Naive thymus-derived CD4-positive, alpha-beta T cell (primary cell): ENCODE measurements at places on chromosomes 3 and 15. TPM values are rescaled to one million over a fixed set of nuclear protein-coding genes. Genes with fewer than 3 reads are reported as not detected.

DNA sequence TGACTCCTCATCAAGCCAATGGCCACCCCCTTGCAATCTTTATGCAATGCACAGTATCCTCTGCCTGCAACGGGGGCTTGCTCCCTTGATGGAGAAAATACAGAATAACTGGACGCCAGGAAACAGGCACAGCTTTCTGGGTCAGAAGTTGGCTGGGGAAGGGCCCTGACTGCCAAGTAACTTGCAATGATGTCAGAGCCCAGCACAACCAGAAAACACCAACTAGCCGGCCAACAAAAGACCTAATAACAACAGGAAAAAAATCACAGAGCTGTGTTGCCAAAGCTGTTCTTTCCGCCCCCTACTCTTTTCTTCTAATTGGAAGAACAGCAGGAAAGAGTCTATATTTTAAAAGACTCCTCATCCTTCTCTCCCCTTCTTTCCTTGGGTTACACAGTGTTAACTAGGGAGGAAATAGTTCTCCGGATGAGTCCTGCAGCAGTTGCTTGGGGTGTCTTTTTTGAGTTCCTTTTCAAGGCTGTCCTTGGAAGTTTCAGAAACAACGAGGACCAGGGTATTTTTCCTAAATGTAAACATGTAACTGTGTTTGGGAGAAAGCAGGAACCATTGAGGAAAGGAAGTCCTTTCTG is 1.4 kb upstream of the SEMA6D start:
- no peak overlapping the region for H3K4me3 ChIP-seq
- no peak for DNase-seq
- no peaks in the 10 kb centered on the region for H3K4me1 ChIP-seq
- no peaks in the 10 kb centered on the region for H3K36me3 ChIP-seq
- H3K27ac ChIP-seq, result no peak overlapping the region

DNA sequence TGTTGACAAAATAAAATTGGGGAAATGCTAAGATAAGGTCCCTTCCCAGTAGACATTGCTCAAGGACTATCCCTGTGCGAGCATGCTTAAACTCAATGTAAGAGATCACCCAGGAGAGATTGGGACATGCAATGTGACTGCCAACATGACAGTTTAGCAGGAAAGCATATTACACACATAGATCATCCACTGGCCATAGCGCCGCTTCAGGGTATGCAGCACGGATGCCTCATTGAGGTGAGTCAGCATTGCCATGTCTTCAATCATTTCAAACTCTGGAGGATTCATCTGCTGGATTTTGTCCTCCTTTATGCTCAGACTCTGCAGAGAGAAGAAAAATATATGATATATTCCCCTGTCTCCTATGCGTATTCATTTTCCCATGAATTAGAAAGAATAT is 8.9 kb downstream of the MYH15 start:
- no peaks in the 10 kb centered on the region for H3K36me3 ChIP-seq
- no peak for DNase-seq
- H3K4me1 ChIP-seq, result no peaks in the 10 kb centered on the region
- no peaks in the 10 kb centered on the region for H3K27me3 ChIP-seq
- no peak overlapping the region for H3K4me3 ChIP-seq

MEX3B gene
- 1.1 TPM for total RNA-seq

- H3K4me3 ChIP-seq, result no peak overlapping the region
- no peaks in the 10 kb centered on the region for H3K4me1 ChIP-seq
- DNase-seq, result no peak
- H3K27me3 ChIP-seq, result no peaks in the 10 kb centered on the region
These were observed 78.5 kb downstream of the CHCHD6 start for GRCh38 chr3:126782536-126782935.

- no peak overlapping the region for H3K4me3 ChIP-seq
- H3K27ac ChIP-seq, result no peak overlapping the region
- no peak for DNase-seq
- H3K27me3 ChIP-seq, result no peaks in the 10 kb centered on the region
- no peaks in the 10 kb centered on the region for H3K4me1 ChIP-seq
These were observed 285.4 kb upstream of the AZI2 start for GRCh38 chr3:28634019-28634418.

DNA sequence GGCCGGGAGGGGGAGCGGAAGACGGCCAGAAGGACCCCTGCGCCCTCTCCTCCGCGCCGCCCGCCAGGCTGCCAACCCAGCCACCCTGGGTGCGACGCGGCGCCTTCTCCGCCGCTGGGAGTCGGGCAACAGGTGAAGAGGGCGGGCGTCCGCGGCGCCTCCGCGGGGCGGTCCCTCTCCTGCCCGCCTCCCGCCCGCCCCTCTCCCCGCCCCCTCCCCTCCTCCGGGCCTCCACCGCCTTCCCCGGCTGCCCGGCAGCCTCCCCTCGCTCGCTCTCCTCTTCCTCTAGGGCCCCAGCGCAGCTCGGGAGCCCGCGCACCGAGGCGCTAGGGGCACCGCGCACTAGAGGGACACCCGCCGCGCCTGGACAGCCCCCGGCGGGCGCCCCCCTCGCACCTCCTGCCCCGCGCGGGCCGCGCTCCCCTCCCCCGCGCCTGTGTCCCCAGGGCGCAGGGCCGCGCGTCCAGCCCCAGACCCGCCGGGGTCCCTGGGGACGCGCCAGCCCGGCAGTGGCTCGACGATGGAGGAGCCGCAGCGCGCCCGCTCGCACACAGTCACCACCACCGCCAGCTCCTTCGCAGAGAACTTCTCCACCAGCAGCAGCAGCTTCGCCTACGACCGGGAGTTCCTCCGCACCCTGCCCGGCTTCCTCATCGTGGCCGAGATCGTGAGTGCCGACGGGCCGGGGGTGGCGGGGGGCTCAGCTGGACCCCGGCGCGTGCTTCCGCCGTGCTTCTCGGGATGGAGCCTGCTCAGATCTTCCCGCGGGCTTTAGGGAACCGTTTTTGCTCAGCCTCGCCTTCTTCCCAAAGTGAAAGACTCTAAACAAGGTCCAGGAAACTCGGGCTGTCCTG is at the start of gene CMTM8:
Gene CMTM8, plus strand, starts transcription at position 228 of the 854 bp plus-strand sequence. Its CDS starts 293 bp downstream, at position 521.
- H3K27ac ChIP-seq, result peak within 1 kb of the TSS; percentile 64
- peak within 1 kb of the TSS; percentile 81 for H3K4me3 ChIP-seq
- H3K36me3 ChIP-seq, result no peaks in the 10 kb centered on the region
- DNase-seq, result peak; percentile 58

GRCh38 chr15:45121706-45122417 is 7.7 kb downstream of the DUOXA2 start:
- no peak for DNase-seq
- H3K4me3 ChIP-seq, result no peak overlapping the region
- H3K4me1 ChIP-seq, result no peaks in the 10 kb centered on the region
- no peaks in the 10 kb centered on the region for H3K36me3 ChIP-seq
- no peak overlapping the region for H3K27ac ChIP-seq
- H3K27me3 ChIP-seq, result no peaks in the 10 kb centered on the region

DNA sequence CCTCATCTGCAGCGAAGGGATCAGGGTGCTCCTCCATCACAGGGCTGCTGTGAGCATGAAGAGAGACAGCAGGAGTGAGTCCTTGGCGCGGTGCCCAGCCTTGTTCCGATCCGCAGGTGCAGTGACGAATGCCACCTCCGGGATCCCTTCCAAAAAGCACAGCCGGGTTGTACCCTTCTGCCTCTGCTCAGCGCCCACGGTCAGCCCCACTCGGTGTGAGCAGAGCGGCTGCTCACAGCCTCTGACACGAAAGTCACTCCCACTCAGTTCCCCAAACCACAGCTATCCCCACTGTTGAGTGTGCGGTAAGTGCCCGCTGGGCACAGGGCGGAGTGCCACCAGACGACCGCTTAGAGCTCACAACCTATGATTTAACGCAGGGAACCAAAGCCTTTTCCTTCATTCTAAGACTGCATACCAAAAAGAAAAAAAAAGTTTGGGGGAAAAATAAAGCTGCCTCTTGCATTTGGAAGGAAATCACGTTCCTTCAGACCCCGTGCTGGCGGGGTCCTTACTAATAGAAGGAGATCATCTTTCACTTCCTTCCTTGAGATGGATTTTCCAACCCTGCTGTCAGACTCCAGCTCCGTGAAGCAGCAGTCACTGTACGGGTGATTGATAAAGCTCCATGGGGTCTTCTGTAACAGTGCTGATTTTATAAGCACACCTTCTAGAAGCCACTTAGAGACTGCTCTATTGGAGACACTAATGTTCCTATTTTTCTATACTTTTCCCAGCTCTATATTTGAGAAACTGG is 34.7 kb upstream of the TUBGCP5 start:
- no peaks in the 10 kb centered on the region for H3K4me1 ChIP-seq
- no peaks in the 10 kb centered on the region for H3K36me3 ChIP-seq
- H3K4me3 ChIP-seq, result no peak overlapping the region

DNA sequence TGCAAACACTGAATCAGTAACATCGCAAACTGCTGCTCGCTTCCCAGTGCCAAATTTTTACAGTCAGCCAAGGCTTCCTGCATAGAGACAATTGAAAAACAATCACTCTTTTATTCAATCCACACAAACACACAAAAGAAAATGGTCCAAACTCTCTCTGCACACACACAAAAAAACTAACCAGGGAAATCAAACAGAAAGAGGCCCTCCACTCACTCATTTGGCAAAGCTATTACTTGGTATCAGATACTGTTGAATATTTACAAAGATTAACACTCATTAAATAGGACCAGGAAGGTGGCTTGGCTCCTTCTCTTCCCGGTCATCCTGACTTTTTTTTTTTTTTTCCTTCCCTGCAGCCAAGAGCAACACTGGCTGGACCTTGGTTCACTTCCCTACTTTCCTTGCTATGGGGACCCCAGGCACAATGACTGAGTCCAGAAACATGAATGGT is 62.4 kb upstream of the SPATA12 start:
- no peaks in the 10 kb centered on the region for H3K4me1 ChIP-seq
- H3K36me3 ChIP-seq, result no peaks in the 10 kb centered on the region
- no peaks in the 10 kb centered on the region for H3K27me3 ChIP-seq

DNA sequence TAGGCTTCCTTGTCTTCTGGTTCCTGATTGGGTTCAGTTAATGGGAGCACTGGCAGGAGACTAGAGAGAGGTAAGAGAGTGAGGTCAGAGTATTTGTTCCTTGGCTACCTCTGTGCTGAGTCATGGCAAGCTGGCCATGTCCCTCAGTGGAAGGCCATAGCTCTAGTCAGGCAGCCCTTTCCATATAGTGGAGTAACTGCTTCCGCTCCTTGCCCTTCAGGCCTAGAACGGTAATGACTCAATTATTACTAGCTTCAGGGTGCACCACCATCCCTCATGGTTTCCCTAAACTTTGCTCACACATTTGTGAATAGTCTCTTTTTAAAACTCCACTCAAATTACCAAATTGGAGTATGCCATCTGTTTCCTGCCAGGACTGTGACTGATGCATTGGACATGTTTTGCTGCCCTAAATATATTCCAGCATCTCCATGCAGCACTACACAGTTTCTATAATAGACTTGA is 10.5 kb upstream of the ANO10 start:
- H3K4me1 ChIP-seq, result no peaks in the 10 kb centered on the region
- no peaks in the 10 kb centered on the region for H3K36me3 ChIP-seq
- peaks cover 3% of the 10 kb centered on the region for H3K27me3 ChIP-seq
- no peak overlapping the region for H3K27ac ChIP-seq

DNA sequence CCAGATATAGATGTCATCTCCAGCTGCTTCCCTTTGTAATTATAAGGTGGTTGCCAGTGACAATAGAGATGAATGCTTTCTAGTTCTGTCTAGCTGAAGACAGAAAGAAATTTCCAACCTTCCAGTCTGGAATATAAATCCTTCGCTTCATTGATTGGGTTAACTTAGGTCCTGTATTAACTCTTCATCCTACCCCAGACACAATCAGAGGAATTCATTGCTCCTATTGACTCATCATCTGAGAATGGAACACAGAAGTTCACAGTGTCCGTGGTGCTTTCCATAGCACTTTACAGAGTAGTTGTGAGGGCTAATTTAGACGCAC is 241.4 kb downstream of the NFKBIZ start:
- no peaks in the 10 kb centered on the region for H3K36me3 ChIP-seq
- H3K27me3 ChIP-seq, result no peaks in the 10 kb centered on the region

GRCh38 chr3:76047368-76047767 is 262.0 kb upstream of the ZNF717 start:
- H3K4me3 ChIP-seq, result no peak overlapping the region
- no peaks in the 10 kb centered on the region for H3K36me3 ChIP-seq
- no peaks in the 10 kb centered on the region for H3K27me3 ChIP-seq
- DNase-seq, result no peak
